HepG2 (cell line): ENCODE measurements at places on chromosomes 2 and 18. TPM values are rescaled to one million over a fixed set of nuclear protein-coding genes. Genes with fewer than 3 reads are reported as not detected.

The MALT1 gene
- polyA plus RNA-seq = 58.7 and 89.0 TPM in 2 replicates

DNA sequence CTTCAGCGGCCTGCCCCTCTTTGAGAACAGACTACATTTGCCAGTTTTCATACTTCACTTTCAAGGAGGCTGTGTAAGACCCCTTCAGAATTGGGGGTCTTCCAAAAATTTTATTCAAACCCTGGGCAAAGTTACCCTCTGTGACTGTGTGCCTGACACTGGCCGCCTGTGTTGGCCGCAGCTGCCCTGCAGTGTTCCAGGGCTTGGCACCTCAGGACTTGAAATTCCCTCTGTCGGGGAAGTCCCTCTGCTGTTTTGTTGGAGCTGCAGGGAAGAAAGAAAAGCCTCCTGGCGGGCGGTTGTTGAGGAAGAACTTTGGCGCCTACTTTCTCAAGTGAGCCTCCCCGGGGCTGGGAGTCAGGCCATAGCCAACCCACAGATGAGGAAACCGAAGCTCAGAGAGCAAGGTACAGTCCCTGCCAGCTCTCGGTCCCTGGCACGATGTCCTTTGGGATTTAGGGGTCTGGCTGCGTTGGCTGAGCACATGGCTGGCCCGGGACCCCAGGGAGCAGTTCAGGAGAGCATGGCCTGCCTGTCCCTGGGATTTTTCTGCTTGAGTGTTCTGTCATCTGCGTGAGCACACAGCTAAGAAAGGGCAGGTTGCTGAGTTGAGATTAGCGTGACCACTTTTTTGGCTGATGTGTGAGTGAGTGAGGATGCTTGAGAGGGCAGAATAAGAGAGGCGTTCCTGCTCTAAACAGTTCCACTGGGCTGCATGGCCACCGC is 17.9 kb upstream of the ASB1 start:
- DNase-seq = no peak

DNA sequence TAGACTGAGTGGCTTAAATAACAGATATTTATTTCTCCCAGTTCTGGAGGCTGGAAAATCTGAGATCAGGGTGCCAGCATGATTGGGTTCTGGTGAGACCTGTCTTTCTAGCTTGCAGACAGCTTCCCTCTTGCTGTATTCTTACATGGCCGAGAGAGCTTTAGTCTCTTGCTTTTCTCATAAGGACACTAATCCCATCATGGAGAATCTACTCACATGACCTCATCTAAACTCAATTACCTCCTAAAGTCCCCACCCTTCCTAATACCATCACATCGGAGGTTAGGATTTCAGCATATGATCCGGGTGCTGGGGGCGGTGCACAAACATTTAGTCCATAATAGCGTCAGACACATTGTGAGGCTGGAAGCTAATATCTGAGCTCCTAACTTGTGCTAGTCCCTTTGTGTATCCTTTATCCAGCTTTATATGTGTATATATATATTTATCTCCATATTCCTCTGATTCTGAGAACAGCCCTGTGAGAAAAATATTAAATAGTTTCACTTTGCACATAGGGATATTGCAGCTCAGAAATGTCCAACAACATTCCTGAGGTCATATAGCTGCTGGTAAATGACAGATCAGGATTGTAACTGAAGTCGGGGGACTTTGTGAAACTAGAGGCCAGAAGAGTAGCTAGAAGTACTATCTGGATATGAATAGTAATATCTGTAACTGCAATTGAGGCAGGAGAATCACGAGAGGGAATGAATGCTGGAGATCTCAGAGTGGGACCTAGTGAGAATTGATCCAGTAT is 28.9 kb downstream of the MARCHF4 start:
- no peak for DNase-seq

DNA sequence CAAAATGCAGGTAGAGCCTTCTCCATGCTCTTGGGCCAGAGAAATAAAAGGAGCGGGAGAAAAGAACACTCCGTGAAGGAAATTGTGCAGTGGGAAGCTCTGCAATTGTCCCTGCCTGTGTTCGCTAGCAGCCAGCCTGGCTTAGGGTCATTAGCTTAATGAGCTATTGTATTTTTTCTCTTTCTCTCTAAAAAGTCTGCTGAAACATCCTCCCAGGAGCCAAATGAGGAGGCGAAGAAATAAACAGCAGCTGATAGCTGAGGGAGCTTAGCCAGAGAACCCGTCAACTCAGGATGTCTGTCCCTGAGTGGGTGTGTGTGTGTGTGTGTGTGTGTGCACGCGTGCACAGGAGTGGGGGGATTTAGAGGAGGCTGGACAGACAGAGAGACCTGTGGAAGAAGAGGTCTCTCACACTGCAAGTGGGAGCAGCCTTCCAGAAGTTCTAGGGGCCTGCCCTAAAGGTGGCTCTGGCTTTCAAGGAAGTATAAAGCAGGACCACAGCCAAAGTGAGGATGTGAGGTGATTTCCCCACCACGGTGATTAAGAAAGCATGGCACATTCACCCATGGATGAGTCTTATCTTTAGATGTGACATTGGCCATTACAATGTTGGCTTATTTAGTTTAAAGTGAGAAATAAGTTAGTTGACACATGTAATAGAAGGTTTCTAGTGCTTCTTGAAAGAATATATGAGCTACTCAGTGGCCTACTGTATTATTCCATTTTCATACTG is 690.4 kb downstream of the RNF144A start:
- DNase-seq = no peak

The CELF4 gene
- polyA plus RNA-seq = not detected in 2 replicates

DNA sequence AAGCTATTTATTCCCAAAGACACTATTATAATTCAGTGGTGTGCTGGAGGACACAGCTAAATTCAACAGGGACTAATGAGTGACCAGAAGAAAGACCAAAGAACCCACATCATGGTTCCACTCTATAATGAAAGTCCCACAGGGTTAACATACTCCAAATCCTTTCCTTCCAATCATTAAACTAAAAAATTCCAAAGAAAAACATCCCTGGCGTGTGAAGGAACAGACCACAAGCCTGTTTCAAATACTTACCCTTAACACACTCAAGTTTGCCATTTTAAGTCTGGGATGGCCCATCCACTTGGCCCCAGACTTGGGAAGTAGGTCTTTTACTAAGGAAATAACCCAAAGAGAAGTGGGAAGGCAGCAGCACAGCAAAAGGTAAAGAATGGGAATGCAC is 150.1 kb upstream of the CCDC150 start:
- no peak for DNase-seq

DNA sequence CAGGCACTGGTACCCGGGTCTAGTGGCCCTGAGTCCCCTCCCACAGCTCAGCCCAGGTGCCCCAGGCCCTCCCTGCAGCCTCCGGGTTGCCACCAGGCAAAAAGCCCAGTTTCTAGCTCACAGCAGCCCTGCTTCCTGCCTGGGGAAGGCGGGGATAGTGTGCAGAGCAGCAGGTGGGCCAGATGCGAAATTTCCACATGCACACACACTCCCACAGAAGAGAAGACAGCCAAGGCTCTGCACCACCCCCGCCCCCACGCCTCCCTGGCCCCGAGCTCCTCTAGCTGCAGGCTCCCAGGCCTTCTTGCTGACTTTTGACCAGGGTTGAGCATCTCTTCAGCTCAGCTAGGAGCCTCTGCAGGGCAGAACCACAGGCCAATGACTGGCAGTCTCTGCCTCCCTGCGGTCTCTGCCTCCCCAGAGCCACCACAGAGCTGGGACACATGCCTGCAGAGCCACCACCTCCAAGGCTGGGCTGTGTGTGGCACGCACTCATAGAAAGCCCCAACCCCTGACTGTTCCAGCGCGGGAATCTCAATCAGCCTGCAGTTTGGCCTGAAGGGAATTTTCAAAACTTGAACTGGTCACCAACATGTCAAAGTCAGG is 7.2 kb downstream of the SLC66A2 start:
- DNase-seq = no peak

DNA sequence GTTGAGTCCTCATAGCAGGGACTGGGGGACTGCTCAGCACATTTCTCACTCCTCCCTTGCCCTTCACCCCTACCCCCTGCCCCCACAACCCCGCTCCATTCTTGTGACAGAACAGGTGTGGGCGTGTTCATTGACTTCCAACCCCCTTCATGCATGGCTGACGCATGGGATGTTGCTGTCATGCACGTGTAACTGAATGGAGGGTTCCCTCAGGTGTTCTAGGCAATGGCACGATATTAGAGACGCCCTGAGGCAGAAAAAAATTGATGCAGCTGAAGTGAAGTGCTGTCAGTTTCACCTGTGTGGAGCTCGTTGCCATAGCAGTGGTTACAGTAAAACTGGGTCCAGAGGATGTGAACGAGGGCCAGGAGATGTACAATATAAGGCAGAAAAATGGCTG is 6.5 kb upstream of the THOC1 start:
- no peak for DNase-seq

DNA sequence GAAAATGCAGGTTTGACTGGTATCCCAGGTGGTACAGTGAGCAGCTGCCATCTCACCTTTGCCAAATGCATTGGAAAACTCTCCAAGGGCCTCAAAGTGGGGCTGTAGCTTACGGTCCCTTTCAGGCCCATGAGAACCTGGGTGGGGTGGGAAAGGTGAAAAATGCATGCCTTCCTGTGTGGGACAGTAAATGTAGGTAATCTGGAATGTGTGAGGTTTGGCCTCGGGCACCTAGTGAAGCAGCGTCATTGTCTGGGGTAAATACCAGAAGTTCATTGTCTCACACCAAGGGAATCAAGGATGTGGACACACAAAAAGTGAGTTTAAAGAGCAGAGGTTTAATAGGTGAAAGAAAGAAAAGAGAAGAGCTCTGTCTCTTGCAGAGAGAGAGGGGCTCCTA is 36.6 kb downstream of the TIMM21 start:
- DNase-seq = no peak

- no peak for DNase-seq
Measured at GRCh38 chr2:157989227-157989626, 112.4 kb upstream of the UPP2 start.

DNA sequence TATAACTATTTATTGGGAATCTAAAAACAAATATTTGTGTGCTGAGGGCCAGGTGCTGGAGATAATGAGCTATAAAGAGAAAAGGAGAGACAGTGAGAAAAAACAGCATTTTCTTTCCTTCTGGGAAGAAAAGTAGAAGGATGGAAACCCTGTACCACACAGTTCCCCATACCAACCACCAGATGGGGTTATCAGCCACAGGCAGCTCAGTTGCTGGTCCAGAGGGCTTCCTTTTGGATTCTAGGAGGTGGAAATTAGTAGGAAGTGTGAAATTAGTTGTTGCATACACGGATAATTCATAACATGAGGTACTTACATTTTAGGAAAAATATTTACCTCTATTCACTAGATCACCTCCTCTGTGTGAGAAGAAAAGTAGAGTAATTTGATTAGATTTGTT is 237.0 kb upstream of the FOSL2 start:
- DNase-seq = no peak

DNA sequence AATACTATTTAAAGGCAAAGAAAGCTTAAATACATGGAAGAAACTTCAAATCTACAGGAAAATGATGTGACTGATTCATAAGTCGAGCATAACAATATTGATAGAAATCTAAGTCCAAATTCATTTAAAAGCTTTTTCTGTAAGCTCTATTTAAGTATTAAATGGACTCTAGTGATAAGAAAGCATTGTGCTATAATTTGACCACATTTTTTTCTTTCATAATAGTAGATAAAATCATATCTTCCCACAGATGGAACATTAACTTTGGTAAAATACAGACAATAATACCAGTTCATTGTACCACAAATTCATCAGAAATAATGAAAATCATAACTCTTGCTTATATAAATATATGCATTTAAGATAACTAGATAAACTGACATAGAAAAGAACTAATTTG is 366.5 kb downstream of the GALNT13 start:
- no peak for DNase-seq

- no peak for DNase-seq
Measured at GRCh38 chr2:201156640-201157039, 26.3 kb upstream of the CASP10 start.

The IL36A gene
- not detected in 2 replicates for polyA plus RNA-seq

The FAM98A gene
- 26.3 and 44.0 TPM in 2 replicates for polyA plus RNA-seq

- peak; percentile 31 for DNase-seq
Measured at GRCh38 chr2:117771969-117772630, 42.4 kb upstream of the DDX18 start.

The PLGLB1 gene
- 0.20 and 0.26 TPM in 2 replicates for polyA plus RNA-seq

DNA sequence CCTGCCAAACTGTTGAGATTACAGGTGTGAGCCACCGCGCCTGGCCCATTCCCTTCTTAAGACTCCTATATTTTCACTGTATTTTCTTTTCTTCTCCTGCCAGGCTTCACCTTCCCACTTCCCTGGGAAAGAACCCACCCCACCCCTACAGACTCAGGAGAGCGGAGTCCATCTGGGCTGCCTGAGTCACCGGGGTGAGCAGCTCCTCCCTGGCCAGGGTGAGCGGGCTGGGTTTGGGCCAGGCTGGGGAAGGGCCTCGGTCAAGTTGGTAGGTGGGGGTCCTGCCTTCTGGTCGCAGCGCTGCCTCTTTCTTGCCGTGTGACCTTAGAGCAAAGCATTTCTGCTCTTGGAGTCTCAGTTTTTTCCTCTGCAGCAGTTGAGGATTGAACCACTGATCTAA is 2.1 kb upstream of the GAREM2 start:
- no peak for DNase-seq

DNA sequence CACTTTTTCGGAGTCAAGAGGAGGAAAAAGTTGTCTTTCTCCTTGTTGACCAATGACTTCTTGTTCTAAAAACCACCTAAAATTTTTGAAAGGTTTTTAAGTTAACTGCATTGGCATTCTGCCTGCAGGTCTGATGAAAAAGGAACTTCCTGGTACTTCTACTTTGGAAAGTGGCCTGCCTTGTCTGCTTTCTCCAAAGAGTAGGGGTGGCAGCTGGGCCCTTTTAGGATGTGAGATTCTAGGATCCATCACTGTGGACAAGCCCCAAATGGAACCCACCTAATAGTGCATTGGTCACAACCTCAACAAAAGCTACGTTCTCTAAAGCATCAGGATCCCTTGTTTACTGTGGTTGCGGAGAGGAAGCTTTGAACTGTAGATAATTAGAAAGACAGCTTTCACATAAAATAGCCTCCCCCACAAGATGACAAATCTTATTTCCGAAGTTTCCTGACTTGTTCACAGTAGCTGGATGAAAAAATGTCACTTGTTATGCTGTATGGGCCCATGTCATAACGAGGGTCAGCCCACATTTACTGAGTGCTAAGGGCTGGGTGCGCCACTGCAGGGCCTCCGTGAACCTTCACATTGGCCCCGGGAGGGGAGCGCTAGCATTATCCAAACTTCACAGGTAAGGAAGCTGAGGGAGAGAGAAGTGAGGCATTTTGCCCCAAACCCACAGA is 17.4 kb downstream of the ASPRV1 start:
- DNase-seq = no peak

DNA sequence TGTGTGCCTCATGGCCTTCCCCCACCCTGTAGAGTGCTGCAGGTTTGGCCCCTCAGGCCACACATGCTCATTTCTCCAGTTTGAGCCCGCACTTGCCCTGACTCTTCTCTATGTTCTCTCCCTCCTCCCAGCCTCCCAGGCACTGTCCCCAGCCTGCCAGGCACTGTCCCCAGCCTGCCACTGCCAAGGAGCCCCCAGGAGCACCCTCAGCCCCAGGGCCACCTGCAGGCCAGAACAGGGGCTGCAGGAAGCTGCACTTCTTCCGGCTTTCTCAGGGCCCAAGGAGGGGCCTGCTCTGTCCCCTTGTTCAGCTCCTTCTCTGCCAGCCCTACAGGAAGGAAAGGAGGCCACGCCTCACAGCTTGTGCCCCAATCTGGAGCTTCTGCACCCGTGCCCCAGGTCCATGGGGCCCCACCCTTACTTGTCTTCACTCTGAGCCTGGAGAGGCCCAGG is 31.6 kb downstream of the CYP26B1 start:
- no peak for DNase-seq

The TFCP2L1 gene
- under 0.01 and 0.01 TPM in 2 replicates for polyA plus RNA-seq

The DTNB gene
- polyA plus RNA-seq = 21.7 and 23.9 TPM in 2 replicates

GRCh38 chr2:239378918-239379640 is 21.7 kb downstream of the HDAC4 start:
- no peak for DNase-seq

The PRKAG3 gene
- polyA plus RNA-seq = not detected in 2 replicates

The ALPG gene
- polyA plus RNA-seq = not detected in 2 replicates
